ENCODE measurements at places on chromosomes 3 and 15. TPM values are rescaled to one million over a fixed set of nuclear protein-coding genes. Genes with fewer than 3 reads are reported as not detected.

Gene TGM4
- 0.46 TPM for total RNA-seq

Gene SCG5
- 0.67 TPM for total RNA-seq

Gene MYRIP
- total RNA-seq = 0.59 TPM

DNA sequence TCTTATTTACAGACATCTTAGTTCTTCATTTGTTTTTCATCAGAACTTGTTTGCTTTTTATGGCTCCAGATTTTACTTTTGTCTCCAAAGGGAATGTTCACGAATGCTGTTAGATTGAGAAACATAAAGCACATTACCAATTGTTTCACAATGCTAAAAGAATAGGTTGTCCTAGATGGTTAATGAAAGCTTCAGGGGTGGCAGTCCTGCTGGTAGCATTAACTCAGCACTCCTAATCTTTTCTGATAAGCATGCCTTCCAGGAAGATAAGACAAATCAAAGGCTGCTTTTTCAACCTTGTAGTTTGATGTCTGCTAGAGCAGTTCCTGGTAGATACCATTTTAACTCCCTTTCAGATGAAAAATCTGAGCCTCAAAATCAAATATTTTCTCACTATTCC is 619.4 kb downstream of the PYDC2 start:
- DNase-seq = no peak

GRCh38 chr3:133945381-133946095 is 49.9 kb upstream of the RAB6B start:
- DNase-seq = no peak

DNA sequence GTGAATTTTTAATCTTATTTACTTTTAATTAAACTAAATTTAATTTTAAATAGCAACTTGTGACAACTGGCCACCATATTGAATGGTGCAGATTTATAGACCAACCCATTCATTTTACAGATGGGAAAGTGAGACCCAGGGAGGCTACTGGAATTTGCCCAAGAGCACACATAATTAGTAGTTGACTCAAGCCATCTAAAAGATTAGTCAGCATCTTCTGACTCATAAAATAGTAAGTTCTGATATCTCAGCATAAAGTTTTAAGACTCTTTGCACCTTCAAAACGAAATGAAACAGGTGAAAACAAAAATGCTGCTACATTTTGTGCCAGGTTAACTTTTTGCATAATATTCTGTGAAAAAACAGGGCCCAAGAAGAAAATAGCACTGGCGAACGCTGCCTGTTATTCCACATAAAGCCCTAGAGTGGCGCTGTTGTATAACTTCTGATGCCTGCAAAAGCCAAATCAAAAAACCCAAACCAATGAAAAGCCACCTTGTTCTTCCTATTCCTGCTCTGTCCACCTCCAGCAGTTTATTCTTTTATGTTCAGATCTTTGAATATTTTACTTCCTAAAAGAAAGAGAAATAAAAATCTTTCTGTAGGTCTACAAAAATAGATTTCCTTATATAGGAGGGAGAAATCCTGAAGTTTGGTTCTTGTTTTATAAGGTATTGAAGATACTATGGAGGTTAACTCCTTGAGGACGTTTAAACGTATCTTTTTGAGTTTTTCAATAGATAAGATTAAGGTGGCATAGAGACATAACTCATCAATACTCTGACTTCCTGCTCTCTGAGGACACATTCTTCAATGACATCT is 62.8 kb downstream of the OTOL1 start:
- peak; percentile 46 for DNase-seq

Data from Panc1 (cell line).